ENCODE measurements at places on chromosomes 5 and 9.

DNA sequence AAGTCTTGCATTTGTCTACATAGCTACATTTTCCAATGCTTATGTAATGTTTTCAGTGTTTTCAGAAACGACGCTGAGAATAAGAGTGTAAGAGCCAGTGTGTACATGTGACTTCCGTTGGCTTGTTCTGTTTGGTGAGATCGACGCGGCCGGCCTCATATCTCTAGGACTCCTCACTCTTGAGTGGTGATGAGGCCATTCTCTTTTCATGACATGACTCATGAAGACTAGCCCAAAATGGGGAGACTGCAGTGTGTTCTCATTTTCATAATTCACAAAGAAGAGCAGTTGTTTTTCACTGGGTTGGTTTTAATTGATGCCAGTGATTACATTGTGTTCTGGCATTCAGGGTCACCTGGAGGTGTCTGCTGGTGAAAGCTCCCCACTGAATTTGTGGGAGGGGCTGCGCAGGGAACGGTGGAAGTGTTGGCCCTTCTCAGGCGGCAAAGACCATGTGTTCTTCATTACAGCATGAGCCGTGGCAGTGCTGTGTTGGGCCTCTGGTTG lies 131.5 kb upstream of the OTULINL start:
- DNase-seq = peak; percentile 42

- DNase-seq = peak; percentile 33
These were observed 74.8 kb downstream of the ST8SIA4 start for GRCh38 chr5:100828071-100828897.

GRCh38 chr5:32713770-32714381 lies 2.8 kb downstream of the NPR3 start:
- DNase-seq = no peak

DNA sequence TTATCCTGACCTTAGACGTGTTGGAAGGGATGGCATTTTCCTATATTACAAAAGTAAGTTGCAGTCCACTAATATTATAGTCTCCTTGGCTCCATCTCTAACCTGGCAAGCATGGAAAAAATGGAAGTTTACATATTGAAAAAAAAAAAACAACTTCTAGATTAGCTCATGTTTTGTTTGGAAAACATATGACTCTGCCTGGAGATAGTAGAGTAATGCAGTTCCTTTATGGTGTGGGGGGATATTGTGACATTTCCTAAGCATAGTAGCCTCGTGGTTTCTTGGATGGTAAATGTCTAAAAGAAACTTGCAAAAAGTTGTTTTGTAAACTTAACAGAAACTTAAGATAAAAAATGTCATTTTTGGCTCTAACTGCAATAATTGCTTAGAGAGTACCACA lies 244.4 kb upstream of the FBXL7 start:
- no peak for DNase-seq

DNA sequence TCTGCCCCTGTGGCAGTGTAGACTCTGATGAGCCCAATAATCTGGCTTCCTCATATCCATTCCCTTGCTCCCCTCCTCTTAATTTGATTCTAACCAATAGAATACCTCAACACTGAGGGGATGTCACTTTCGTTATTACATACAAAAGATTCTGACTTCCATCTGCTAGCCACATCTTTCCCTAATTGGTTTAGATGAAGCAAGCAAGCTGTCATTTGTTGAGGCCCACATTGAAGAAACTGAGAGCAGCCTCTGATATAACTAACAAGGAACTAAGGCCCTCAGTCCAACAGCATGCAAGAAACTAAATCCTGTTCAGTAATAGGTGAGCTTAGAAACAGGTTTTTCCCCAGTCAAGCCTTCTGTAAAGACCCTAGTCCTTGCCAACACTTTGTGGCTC lies 5.8 kb downstream of the ADAMTS6 start:
- no peak for DNase-seq

DNA sequence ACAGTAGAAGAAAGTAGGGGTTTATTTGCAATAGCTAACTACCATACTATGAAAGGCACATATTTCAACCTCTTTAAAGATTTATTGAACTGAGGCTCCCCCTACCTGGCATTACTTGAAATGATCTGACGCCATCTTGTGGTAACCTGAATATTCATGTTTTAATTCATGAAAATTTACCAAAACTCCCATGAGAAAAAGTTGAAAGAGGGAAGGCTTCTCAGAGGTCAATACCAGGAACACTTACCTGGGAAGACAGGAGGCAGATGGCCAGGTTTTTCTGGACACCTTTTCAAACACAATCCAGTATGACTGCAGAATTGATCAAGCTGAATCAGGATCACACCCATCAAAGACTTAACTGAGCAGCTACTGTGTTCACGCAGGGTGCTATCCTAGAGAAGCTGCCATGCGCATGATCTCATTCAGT lies 9.4 kb downstream of the PRELID2 start:
- DNase-seq = peak; percentile 40

GRCh38 chr9:128203024-128203706 lies at the start of gene DNM1:
DNM1 (plus strand) TSS chr9:128203379; CDS start chr9:128203471, 92 bp downstream.
- DNase-seq = peak; percentile 61

- no peak for DNase-seq
These were observed 1.0 kb downstream of the NREP start for GRCh38 chr5:111755942-111756381.

GRCh38 chr9:138096519-138096845 lies 218.9 kb downstream of the CACNA1B start:
- DNase-seq = no peak

GRCh38 chr5:115196161-115196560 lies 26.5 kb upstream of the TRIM36 start:
- no peak for DNase-seq

GRCh38 chr5:129951039-129951438 lies 46.8 kb downstream of the CHSY3 start:
- DNase-seq = no peak

DNA sequence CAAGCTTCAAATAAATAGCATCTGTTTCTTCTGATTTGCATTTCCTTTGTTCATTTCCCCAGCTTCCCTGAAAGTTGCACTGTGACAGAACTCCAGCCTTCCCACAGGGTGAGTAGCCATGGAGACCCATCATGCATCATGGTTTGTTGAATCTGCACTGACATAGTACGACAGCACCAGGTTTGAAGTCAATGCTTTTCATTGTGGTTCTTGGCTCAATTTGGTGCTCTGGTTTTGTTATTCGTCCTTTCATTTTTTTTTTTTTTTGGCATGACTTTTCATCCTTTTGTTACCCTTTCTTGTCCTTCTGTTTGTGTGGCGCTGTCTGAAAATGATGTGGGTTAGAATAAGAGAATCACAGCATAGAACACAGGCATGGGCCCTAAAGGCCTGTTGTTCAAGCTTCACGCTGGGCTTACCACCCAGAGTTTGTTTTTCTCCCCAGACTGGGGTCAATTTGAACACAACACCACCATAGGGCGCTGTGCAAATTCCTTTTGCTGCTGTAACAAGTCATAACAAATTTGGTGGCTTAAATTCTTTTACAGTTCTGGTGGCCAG lies 206.2 kb upstream of the CDH10 start:
- no peak for DNase-seq

DNA sequence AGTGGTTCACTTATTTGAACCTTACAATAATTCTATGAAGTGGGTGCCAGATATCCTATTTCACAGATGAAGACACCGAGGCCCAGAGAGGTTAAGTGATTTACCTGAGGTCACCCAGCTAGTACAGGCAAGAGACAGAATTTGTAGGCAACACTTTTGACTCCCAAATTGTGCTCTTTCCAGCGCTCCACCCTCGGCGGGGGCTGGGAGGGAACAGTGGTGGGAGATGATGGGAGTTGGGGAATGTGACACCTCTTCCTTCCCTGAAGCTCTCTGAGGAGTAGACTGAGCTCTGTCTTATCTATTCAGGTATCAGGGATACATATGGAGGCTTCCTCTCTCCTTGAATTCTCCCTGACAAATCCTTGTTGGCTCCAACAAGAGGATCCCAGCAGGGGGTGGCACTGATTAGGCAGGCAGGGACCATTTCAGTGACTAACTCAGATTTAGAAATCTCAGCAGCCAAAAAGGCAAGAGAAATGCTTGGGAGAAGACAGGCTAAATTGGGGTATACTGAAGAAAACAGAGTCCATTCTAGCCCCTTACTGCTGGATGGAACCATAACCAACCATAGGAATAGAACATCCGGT lies 95.8 kb upstream of the PANK3 start:
- DNase-seq = no peak

DNA sequence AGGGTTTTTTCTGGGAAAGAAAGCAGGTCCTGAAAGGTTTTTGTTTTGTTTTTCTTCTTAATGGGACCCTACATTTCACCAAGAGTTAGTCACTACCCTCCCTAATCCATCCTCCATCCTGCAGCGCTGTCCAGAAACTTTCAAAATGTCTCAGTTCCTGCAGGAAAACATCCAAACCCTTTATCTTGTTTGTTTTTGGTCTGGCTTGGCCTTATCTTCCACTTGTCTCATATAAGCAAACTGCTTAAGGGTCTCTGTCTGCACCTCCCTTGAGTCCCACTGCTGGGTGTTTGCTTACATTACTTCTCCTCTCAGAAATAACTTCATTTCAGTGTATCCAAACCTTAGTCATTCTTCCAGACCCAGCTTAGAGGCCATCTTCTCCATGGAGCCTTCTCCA lies 11.0 kb upstream of the TRAF1 start:
- DNase-seq = no peak

DNA sequence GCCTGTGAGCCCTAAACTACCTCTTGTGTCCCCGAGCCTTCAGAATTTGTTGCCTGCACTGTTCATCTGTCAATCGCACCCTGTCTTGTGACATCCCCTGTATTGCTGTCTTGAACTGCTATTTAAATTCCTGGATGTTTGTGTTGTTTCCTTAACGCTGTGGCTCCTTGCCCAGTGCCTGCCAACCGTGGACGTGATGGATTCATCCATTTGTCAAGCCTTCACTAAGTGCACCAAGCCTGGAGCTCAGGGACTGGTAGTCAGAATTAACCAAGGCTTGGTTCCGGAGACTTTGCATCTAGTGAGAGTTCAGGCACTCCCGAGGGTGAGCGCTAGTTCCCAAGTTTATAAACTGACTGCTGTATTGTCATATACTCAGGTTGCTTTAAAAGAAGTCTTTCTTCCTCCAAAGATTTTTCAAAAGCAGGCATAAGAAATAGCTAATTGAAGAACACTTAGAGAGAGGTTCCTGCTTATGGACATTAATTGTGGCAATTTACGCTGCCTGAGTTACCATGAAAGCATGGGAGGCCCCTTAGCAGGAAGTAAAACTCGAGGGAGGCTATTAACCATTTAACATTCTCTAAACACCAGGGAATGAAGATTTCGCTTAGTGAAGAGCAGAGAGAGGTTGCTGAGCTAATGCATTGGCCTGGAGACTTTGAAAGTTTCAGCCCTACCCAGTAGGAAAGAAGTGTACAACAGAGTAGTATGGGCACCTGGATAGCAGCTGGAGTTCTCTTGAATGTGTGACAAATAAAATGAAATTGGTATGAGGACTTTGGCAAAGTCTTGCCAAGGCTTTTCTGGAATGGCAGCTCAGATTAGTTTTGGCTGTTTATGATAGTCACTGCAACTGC lies 29.0 kb downstream of the RGS3 start:
- no peak for DNase-seq

DNA sequence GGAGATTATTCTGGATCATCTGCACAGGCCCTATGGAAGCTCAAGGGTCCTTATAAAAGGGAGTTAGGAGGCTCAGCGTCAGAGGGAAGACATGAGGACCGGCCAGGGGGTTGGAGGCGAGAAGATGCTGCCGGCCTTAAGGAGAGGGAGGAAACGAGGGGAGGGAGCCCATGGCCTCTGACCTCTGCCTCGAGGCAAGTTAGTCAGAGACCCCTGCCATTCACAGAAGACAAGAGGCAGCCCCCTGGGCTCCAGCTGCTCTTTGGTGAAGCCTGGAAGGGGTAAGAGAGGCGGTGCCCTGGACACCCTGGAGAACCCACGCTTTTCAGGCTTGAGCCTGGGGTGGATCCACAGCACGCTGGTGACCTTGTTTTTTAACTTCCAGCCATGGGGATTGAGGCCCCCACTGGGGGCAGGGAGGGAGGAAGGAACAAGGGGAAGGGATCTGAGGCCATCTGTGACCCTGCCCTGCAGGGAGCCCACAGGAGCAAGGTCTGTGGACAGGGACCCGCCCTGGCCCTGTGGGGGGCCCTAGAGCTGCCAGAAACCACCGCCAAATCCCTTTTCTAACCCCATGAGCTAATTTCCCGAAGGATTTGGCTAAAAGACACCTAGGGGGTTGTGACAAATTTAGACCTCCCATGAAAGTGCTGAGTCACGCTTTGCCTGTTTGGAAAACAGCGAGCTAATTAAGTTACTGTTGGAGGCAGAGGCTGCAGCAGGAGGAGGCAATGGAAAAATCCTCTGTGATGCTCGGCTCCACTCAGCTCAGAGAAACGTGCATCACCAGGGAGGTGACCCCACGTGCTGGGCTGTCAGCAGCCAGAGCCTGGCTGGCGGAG lies 49.7 kb downstream of the OLFM1 start:
- no peak for DNase-seq

DNA sequence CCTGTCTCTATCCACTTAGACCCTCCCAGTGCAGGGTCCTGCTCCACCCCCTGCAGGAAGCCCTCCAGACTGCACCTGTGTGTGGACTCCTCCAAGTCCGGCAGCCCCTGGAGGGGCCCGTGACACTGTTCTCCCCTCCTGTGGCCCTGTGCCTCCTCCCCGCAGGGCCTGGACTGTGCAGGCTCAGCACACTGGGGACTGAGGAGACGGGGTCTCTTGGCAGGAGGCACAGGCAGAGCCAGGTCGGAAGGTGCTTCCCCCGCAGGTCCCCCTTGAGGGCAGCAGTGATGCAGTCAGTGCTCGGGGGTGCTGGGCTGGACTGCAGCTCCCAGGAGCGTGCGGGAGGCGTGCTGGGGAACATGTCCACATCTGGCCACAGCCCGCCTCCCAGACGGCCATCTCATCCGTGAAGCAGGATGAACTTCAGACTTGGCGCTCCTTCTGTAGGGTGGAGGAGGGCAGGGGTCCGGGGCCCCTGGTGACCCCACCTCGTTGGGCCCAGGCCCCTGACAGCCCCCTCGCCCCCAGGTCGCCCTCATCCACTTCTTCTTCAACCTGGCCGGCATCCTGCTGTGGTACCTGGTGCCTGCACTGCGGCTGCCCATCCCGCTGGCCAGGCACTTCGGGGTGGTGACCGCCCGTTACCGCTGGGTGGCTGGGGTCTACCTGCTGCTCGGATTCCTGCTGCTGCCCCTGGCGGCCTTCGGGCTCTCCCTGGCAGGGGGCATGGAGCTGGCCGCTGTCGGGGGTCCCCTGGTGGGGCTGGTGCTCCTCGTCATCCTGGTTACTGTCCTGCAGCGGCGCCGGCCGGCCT lies 4.9 kb downstream of the SLC34A3 start:
- no peak for DNase-seq

DNA sequence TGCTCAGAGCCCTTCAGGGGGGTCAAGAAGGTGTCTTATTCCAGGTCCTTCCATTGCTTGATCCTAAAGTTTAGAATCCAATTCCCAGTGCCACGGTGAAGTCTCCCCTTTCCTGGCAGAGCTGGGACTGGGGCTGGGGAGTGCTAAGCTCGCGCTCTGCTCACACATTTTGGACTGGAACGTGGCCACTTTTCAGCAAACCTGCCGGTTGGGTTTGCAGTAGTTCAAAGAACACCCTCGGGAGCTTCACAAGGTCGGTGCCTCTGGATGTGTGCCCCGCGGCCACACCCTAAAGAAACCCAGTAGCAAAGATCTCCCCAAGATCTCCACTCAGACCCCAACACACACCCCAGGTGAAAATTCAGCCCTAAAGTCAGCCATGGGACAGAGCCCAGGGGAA lies at the start of gene C9orf152:
TSS of gene C9orf152 (minus strand) at position 129 of the 400 bp plus-strand sequence. CDS start 580 bp downstream, outside the sequence.
- no peak for DNase-seq

GRCh38 chr5:40991168-40991980 lies 79.8 kb downstream of the MROH2B start:
- no peak for DNase-seq

- DNase-seq = no peak
These were observed 329.0 kb upstream of the PANK3 start for GRCh38 chr5:168908207-168908606.

- no peak for DNase-seq
These were observed 142.2 kb downstream of the SLIT3 start for GRCh38 chr5:169158764-169159163.

Data from activated CD4-positive, alpha-beta T cell treated with anti-CD3 and anti-CD28 coated beads, Interleukin-2, Interleukin-4, amounts not matched to agents 100 ng/mL and 50 ng/mL, durations not matched to agents 16 hours and 8 hours (primary cell).